G401 (cell line): ENCODE measurements at places on chromosomes 1 and 21. TPM values are rescaled to one million over a fixed set of nuclear protein-coding genes. Genes with fewer than 3 reads are reported as not detected.

GRCh38 chr1:227225715-227226346 lies 92.5 kb downstream of the CDC42BPA start:
- DNase-seq, result no peak

- no peak for DNase-seq
Observed at GRCh38 chr1:218383051-218383450, 37.9 kb downstream of the TGFB2 start.

- no peak for DNase-seq
Observed at GRCh38 chr1:72253132-72253531, 29.2 kb downstream of the NEGR1 start.

DNA sequence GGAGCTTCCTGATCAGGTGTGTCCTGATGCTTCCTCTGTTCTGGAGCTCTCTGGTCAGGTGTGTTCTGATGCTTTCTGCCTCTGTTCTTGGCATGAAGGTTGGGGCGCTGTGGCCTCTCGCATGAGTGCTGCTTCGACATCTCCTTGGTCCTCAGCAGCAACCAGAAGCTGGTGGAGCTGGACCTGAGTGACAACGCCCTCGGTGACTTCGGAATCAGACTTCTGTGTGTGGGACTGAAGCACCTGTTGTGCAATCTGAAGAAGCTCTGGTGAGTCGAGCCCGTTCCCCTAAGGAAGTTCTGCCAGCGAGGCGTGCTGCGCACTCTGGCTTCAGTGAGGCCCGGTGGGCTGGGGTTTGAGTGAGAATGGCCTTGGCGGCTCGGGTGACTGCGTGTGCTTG lies 18.0 kb downstream of the NLRP3 start:
- no peak for DNase-seq

GRCh38 chr1:43977376-43978263 lies 1.4 kb upstream of the B4GALT2 start:
- no peak for DNase-seq

DNA sequence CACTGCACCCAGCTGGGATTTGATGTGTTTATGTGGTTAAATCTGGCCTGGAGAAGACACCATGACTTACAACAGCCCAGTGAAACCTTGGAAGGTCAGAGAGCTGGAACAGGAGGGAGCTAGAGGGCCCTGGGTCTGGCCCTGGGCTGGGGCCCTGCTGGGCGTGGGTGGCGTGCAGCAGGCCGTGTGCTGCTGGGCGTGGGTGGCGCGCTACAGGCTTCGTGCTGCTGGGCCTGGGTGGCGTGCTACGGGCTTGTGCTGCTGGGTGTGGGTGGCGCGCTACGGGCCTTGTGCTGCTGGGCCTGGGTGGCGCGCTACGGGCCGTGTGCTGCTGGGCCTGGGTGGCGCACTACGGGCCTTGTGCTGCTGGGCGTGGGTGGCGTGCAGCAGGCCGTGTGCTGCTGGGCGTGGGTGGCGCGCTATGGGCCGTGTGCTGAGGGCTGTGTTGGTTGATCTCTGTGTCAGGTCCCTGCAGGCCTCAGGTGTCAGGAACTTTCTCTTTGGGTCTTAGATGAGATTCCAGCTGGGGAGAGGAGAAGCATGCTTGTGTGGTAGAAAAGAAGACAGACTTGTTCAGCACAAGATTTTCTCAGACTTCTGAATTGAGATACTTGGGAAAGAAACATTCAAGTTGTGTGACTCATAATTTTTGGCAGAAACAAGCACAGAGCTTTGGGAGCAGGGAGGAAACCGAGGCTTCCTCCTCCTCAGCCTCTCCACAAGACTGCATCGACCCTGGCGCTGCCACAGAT lies 66.0 kb downstream of the COL18A1 start:
- DNase-seq, result no peak

DNA sequence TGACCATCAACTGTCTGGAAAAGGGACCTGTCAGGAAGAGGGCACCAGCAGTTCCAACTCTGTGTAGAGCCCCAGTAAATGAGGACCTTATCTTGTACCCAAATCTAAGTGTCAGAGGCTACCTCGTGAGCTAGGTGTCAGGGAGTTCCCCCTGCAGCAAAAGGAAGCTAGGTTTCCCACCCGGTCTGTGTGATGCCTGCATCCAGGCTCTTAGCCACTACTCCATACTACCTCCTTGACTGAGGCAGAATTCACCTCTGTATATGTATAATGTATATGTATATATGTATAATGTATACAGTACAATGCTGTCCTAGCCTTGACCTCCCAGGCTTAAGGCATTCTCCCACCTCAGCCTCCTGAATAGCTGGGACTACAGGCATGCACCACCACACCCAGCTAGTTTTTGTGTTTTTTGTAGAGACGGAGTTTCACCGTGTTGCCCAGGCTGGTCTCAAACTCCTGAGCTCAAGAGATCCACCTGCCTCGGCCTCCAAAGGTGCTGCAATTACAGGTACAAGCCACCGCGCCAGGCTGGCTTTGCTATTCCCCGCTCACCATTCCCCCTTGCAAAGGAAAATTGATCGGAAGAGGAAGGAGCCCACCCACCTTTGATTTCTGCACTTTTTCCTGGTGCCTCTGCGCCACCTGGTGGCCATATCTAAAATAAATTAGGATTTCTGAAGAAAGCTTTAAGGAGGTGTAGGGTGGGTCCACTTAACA lies 15.7 kb upstream of the LUZP1 start:
- DNase-seq, result peak; percentile 56

DNA sequence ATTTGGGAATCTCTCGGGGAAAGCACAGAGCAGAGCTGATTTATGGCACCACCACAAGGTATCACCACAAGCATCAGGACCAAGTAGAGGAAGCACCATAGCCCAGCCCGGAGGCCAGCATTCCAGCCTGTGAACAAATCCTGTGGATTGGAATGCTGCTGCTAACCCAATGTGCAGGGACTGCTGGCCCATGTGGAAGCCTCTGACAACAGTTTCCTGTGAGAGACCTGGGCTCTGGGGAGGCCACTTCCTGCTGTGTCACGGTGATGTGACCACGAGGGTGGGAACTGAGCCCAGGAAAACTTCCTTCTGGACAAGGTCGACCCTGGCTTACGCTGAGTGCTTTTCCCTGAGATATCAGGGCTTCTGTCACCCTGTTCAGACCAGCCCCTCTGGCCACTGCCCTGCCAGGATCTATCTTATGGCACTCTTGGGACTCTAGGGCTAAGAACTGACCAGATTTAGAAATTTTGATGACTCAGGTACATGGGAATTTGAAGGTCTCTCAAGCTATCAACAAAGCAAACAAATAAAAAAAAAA lies 88.3 kb upstream of the NGF start:
- no peak for DNase-seq

DNA sequence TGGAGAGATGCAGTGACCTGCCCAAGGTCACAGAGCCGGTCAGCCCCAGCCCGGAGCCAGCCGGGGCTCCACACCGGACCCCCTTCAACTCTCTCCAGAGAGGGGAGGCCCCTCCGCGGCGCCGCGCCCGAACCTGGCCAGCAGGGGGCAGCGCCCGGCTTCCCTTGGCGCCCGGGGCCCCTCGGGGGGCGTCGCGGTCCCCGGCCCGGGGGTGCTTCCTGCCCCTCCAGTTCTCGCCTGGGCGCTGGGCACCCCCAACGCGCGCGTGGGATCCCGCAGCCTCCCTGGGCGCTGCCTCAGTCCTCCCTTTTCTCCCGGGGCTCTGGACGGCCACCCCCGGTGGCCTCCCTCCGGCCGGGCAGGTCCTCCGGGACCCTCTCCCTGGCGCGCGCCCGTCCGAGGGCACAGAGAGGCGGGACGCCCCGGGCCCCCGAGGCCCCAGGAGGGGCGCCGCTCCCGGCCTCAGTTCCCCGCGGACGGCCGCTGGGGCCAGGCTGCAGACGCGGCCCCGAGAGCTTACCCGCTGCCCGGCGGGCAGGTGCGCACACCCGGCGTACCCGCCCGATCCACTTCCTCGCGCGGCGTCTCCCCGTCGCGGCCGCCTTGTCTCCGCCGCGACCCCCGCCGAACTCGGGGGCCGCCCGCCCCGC lies 406 bp downstream of the HTR1D start:
- DNase-seq, result no peak

DNA sequence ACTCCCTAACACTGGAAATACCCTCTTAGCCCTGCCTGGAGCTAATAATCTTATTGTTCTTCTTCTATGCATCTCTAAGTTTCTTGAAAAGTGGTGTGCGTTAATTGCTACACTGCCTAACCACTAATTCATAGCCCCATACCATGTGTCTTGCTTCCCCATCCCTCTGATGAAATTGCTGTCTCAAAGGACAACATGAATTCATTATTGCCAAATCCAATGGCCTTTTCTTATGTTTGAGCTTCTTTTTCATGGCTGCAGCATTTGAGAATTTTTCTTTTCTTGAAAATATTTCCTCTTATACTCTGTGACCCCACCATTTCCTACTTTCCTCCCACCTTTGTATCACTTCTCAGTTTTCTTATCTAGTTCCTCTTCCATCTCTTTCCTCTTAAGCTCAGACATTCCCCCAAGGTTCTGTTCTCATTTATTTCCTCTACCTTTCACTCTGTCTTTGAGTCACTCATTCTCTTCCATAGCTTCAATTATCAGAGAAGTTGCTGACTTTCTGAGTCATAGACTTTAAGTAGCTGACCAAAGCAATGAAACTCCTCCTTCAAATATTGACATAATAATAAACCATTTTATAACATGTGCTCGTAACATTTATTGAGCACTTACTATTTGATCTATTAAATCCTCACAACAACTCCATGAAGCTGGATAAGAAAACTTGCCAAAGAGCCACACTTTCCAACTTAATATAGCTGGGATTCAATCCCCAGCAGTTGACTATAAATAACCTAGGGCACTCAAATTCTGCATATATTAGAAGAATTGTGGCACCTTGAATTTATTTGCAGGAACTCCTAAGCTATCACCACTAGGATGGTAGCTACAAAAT lies 35.5 kb upstream of the ATP6V1G3 start:
- DNase-seq, result no peak

DNA sequence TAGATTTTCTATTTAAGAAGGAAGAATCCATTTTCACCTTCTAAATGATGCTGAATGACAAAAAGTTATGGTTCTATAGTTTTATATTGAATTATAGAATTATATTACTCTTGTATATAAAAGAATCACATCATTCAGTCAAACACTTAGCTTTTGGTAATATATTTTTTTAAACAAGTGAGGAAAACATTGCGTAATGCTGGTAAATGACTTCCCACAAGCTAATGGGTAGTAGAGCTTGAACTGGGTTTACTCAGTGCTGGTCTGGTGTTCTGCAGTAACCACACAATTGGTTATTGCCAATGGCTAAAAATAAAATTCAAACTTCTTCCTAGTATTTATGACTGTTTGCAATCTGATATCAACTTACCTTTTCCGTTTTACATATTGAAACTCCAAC lies 10.6 kb upstream of the GIPC2 start:
- no peak for DNase-seq

- DNase-seq, result no peak
Observed at GRCh38 chr1:65323246-65323645, 13.9 kb downstream of the DNAJC6 start.

- no peak for DNase-seq
Observed at GRCh38 chr1:111197598-111198284, 2.7 kb downstream of the DENND2D start.

DNA sequence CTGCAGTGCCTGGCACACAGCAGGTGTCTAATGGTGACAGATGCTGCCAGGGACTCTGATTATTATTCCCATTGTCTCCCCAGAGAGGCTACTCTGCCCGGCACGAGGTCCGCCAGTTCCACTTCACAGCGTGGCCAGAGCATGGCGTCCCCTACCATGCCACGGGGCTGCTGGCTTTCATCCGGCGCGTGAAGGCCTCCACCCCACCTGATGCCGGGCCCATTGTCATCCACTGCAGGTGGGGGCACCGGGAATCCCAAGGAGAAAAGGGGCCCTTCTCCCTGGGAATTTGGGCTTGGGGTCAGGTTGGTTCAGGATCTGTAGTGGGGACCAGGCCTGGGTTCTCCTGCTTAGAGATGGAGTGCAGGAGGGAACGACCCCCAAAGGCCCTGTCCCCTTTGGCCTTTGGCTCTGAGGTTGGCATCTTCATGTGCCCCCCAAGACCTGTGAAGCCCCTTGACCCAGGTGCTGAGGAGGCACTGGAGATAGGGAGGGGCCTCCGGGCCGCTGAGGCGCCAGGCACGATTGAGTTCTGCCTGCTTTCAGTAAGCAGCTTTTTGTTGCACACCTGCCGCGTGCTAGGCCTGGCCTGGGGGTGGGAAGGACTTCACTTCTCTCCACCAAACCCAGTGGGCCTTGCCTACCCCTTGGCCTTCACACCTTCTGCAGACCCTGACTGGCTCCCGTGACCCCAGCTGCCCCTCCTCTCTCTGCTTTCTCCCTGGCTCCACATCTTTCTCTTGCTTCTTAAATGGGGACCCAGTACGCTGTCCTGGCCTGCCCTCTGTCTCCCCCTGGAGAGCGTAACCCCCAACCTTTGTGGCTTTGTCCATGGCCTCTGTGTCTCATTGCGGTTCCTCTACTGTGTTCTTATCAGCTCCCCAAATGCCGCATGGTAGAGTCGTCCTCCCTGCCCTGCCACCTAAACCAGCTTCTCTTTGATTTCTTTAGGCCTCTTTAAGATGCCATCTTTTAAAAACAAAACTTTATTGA lies 76.4 kb downstream of the PTPRU start:
- no peak for DNase-seq

- no peak for DNase-seq
Observed at GRCh38 chr1:32770741-32771548, 46.2 kb downstream of the YARS1 start.

DNA sequence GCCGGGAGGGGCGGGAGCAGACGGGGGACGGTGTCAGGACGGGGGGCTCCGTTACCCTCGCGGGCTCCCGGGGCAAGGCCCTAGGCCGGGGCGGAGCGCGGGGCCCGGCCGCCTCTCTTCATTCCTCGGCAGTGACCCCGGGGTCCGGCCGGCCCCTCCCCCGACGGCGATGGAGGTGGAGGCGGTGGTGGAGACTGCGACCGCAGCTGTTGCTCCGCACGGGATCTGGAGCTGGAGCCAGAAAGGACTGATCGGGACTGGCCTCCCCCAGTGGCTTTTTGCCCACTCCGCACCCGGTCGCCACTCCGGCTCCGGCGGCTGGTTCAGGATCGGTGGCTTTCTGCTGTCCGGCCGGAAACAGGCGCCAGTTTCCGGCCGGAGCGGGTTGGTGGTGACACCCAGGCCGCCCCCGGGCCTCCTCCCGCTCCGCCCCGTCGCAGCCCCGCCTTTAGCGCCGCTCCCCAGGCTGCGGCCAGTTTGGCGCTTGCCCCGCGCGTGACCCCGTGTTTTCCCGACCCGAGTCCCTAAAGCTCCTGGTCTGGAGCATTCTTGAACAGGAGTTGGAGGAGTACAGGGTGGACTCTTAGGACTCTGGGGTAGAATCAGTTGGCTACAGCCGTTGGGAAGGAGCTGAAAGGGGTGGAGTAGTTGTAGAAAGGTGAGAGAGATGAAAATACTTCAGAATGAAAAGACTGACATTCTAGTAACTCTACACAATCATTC lies at the start of gene OTUD7B:
TSS of gene OTUD7B (minus strand) at position 334 of the 723 bp plus-strand sequence. CDS start 33,216 bp downstream, outside the sequence.
- peak; percentile 86 for DNase-seq

Gene ERICH3
- not detected in 2 replicates for total RNA-seq

Gene CRYAA
- total RNA-seq, result not detected in 2 replicates

Gene CCDC28B
- total RNA-seq, result 24.4 and 30.9 TPM in 2 replicates

Gene KAZN
- 5.5 and 9.8 TPM in 2 replicates for total RNA-seq

Gene ZFP69
- not detected in 2 replicates for total RNA-seq

Gene UBL4B
- total RNA-seq, result not detected in 2 replicates

Gene ITLN2
- not detected in 2 replicates for total RNA-seq

Gene EPHA10
- 0.17 and 0.49 TPM in 2 replicates for total RNA-seq

Gene CD53
- not detected in 2 replicates for total RNA-seq

Gene OR6N1
- not detected in 2 replicates for total RNA-seq

Gene SLC30A10
- total RNA-seq, result 0.12 TPM in 1 of 2 replicates, not detected in the other

Gene OR2L8
- total RNA-seq, result not detected in 2 replicates
